T follicular helper cell (primary cell): ENCODE measurements at places on chromosomes 3 and 15.

DNA sequence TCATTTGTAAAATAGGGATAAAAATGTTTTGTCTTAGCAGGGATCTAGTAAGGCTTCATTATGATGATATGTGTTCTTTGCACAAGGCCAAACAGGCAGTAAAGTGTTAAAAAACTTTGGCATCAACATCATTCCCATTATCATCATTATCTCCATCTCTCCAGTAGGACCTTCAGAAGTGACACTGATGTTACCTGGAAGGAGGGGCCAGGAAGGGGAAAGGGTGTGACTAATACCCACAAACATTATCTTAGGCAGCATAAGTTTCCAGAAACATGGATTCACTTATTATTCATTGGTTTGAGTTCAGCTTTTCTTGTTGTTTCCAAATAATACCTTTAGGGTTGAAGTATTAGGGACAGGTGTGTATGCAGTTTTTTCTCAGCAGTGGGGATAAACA, 399.6 kb downstream of the PTPRG start:
- DNase-seq, result no peak

DNA sequence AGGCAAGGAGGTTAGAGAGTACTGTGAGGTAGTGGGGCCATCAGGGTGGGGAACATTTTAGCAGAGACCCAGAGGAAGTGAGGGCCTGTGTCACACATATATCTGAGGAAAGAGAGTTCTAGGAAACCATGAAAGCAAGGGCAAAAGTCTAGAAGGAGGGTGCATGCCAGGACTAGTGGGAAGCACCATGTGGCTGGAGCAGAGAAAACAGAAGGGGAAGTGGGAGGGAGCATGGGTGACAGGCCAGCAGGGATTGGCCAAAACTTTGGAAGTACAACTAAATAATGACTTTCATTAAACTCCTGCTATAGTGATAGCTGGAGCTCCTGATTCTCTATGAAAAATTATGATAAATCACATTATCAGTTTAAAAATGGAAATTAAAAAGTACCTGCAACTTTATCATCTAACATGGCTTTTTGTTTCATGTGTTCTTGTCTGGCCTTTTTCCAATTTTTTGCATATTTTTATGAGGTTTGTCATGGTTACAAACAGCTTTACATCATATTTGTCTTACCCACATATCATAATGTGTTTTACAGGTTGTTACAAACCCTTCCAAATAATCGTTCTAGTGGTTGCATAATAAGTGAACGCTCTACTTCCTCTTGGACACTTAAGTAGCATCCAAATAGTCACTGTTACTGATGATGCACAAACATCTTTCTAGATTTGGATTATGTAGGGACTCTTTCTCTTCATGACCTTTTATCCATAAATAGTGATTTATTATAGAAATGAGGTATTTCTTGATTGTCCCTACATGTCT, 168.3 kb downstream of the NEK10 start:
- no peak for DNase-seq

- no peak for DNase-seq
Observed at GRCh38 chr15:63331456-63331855, 50.2 kb downstream of the CA12 start.

GRCh38 chr15:60548101-60548500, 69.2 kb upstream of the ICE2 start:
- no peak for DNase-seq

GRCh38 chr15:31314380-31314779, 12.3 kb upstream of the KLF13 start:
- no peak for DNase-seq

- no peak for DNase-seq
Observed at GRCh38 chr3:124887177-124887931, at the start of gene ITGB5. Gene ITGB5, minus strand, starts transcription at chr3:124887365. Its CDS starts 365 bp downstream, at chr3:124887000.

- DNase-seq, result no peak
Observed at GRCh38 chr3:154977666-154978065, 102.5 kb upstream of the MME start.

GRCh38 chr3:102037791-102038190, 188.5 kb downstream of the NFKBIZ start:
- DNase-seq, result no peak

GRCh38 chr3:177051411-177051810, 145.9 kb downstream of the TBL1XR1 start:
- no peak for DNase-seq

DNA sequence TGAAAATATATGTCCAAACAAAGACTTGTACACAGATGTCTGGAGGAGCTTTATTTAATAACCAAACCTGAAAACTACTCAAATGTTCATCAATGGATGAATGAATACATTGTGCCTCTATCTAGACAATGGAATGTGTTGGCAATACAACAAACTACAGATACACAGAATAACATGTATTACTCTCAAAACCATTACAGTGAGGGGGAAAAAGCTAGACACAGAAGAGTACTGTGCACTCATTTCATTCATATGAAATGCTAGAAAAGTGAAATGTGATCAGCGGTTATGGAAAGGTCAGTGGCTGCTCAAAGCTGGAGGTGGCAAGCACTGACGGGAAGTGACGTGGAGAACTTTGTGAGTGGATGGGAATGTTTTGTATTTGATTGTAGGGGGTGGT, 13.2 kb downstream of the STOML1 start:
- DNase-seq, result no peak

DNA sequence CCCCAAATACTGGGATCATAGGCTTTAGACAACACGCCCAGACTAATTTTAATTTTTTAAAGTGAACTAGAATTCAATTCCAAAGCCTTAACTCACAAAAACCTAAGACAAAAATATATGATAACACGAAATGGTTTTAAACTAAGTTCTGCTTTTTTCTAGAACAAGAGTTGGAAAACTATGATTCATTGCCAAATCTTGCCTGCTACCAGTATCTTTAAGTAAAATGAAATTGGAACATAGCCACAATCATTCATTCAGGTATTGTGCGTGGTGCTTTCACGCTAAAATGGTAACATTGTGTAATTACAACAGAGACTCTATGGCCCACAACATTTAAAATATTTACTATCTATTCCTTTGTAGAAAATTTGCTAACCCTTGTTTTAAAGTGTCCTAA, 488.0 kb upstream of the ZNF385D start:
- no peak for DNase-seq

DNA sequence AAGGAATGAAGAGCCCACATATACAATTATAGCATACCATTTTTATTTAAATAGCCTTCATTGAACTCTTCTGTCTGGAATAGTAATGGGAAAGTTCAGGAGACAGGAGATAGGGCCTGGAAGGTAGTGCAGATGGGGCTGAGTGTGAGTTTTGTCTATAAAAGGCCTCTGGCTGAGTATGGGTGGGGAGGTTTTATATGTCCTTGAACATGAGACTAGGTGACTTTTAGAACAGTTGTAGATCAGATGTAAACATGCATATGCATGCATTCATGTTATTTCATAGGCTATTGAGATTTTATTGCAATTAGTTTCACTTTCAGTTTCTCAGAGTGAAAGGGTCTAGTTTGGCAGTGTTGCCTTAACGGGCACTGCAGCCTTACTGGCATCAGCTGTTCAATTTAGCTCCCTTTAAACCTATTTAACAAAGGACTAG, 27.1 kb downstream of the CGGBP1 start:
- no peak for DNase-seq

DNA sequence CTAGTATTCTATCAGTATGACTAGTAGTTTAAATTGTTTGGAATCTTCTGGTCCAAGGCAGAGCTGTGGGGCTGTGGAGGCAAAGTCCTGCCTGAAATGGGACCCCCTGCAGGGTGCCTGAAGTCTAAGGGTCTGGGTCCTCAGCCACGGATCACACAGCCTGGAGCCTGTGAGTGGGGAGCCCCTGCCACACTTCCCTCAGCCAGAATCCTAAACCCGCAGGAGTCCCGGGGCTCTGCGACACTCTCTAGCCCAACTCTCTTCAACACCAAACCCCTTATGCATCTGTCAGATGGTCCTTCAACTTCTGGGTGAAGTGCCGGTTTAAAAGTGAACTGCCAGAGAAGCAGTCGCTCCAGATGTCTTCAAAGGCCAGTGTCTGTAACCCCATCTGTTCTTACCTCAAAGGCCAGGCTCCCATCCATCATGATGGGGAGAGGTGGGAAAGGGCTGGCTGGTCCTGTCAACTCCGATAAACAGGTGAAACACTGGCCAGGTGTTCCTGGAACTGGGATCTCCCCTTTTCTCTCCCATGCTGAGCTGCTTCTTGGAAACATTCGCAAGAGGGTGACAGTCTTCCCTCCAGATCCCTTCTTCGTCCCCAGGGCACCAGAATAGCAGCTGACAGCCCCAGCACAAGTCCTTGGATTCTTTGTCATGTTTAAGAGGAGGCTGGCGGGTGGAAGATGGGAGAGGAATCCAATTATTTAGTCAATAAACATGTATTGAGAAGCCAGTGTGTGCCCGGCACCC, 45.6 kb downstream of the CPN2 start:
- no peak for DNase-seq

DNA sequence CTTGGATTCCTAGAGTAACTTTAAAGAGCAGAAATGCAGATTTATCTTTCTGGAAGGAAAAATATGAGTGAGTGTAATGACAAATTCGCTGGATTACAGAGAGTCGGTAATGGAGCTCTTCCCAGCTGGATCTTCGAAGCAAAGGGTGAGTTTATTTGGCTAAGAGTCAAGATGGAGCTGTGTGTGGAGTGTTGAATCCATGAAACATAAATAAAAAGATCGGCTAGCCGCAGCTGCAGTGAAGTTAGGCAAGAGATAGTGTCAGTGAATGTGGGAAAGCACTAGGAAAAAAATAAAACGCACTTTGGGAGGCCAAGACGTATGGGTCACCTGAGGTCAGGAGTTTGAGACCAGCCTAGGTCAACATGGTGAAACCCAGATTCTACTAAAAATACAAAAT, 10.3 kb downstream of the NAALADL2 start:
- DNase-seq, result no peak

DNA sequence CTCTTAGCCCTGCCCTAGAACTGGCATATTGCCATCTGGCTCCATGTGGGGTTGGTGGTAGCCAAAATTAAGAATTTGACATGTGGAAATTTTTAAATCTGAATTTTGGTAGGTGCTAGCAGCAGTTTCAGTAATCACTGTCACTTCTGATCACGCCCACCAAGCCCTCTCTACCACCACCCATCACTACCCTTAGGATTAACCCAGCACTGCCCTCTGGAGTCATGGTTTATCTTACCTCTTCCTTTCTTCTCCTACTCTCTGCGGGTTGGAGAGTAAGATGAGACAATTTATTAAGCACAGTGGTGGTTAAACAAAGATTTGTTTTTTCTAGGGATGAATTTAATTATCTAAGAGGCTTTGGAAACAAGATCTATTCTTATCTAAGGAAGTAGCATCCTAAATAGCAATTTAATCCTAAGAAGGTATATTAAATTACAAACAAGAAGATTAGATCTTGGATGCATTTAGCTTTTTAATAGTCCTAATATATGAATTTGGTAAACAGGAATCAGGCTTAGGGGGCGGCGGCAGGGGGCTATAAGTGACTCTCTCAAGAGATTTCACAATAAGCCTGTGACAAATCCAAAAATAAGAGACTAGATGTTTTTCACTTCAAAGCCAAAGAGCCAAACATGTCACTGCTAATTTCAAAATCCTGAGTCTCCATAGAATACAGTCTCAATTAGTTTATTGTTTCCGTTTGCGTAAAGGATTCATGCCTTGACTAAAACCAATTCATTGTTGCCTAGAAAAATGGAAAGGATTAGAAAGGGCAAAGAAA, 498.4 kb upstream of the UBE2E2 start:
- no peak for DNase-seq

DNA sequence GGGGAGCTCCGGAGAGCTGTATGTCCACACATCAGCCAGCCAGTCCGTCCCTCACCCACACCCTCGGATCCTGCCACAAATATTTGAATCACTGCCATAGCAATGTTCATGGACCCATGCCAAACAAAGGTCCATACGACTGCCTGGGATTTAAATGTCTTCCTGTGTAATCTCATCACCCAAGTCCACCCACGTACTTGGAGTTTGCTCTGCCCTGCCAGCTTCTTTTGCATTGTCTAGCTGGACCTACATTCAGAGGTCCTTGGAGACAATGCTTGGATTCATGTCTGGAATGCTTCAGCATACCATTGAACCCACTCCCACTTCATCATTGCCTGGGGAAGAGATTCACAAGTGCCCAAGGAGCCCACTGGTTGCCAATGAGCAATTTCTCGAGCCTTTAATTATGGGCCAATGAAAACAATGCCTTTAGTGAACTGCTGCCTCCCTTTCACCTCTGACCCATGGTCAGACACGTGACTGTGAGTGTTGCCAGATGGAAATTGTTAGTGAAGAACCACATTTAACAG, 90.4 kb upstream of the PHLDB2 start:
- DNase-seq, result no peak

DNA sequence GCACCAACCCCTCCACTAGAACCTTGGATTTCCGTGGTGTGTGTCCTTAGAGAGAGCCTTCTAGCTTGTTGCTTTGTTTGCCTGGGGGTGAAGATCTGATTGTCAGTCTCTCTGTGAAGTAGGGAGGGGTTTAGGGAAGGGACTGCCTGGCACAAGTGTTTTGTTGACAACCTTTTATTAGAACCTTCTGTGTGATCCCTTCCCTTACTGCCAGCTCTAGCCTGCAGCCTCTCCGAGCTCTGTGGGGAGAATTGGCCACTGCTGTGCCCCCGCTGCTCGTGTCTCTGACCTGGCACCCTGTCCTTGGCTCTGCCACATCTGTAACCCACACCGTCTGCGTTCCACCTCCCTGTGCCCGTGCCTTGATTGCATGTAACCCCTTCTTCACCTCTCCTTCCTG, 30.9 kb upstream of the PCSK6 start:
- no peak for DNase-seq

- no peak for DNase-seq
Observed at GRCh38 chr3:71168880-71169411, 414.6 kb downstream of the FOXP1 start.

GRCh38 chr3:157606011-157606851, 103.0 kb upstream of the VEPH1 start:
- DNase-seq, result peak; percentile 36

DNA sequence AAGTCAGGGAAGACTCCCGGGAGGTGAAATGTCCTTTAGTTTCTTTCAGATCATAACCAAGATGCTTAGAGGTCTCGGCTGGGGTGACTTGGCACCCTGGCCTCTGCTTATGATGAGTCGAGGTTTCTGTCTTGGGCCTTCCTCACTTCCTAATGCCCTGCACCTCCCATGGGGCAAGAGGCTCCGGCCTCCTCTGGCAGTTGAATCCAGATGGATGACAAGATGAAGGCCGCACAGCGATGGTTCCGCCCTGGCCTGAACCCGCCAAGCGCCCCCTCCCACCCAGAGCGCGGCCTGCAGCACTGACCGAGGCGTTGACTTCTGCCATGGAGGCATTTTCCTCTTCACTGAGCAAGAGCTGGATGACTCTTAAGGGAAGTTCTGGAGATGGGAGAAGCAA, 31.3 kb downstream of the MUC20 start:
- no peak for DNase-seq

DNA sequence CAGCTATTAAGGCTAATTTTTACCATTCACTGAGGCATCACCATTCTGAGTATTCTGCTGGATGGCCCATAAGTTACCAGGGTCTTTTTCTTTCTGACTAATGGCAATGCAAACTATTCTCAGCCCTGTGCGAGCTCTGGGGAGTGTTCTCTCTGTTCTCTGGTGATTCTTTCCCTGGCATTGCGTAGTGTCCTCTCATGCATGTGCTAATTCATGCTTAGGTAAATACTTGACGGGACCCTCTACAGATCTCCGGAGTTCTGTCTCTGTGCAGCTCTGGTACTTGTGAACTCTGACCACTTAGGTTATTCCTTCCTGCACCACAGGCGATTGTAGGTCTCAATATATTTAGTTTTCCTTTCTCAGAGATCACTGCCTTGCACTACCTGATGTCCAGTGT, 34.8 kb downstream of the UBE2E1 start:
- no peak for DNase-seq
